ENCODE measurements at places on chromosomes 4 and X. TPM values are rescaled to one million over a fixed set of nuclear protein-coding genes. Genes with fewer than 3 reads are reported as not detected.

DNA sequence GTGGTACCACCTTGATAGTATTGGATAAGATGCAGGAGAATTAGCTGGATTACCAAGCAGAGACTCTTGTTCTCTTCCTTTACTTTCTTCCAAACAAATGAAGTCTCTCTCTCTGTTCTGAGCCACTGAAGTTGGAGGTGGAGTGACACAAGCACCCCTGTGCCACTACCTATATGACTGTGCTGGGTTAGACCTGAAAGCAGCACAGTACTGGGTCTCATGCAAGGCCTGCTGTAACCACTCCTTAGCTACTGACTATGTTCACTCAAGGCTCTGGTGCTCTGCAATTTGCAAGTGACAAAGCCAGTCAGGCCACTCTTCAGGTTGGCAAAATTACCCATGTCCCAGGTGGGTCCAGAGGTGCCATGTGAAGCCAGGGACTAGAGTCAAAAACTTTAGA, 389.6 kb upstream of the MAOA start:
- DNase-seq: no peak

The DSPP gene
- not detected for total RNA-seq

The CLNK gene
- total RNA-seq: not detected

DNA sequence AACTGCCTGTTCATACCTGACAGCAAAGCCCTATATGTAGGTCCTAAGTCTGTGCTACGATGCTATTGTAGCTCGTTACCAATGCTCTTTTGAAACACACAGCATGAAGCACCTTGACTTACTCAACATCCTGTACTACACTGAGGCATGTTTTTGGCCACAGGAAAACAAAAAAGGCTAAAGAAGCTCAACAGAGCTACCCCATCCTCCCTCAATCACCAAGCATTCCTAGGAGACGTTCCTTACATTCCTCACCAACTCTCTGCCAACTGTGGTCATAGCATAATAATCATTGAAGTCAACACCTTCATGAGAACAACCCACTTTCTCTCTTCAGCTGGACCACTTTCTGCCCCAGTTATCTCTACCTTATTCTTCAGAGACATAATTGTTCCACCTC, 73.7 kb upstream of the SLC25A43 start:
- DNase-seq: no peak

GRCh38 chr4:28842271-28842670, 1877.9 kb upstream of the PCDH7 start:
- DNase-seq: no peak

All from Karpas-422 (cell line).